ENCODE measurements at places on chromosomes 12 and 14. TPM values are rescaled to one million over a fixed set of nuclear protein-coding genes. Genes with fewer than 3 reads are reported as not detected.
A peak's percentile ranks its signal among the peaks of the same experiment; 100 is the strongest.

DNA sequence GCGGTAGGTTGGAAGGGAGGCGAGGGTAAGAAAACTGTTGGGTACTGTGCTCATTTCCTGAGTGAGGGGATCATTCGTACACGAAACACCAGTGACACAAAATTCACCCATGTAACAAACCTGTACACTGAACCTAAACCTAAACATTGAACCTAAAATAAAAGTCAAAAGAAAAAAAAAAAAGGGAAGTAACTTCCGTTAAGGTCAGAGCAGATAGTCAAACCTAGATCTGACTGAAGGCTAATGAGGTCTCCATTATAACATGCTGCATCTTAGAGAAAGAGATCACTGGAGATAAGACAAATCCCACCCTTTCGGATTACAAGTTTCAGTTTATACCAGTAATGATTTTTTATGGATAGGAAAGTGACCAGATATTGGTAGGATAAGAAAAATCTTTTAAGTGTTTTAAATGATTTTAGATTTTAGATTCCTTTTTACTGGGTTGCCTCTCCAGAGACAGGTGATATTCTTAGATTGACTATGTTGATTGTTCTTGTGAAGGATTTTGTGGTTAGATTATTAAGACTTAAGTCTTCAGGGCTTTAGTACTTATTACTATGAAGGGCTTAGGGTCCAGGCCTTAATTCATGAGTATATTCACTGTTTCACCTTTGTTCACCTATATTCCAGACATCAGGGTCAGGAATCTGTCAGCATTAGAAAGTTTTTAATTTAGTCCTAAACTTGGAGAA lies 11.2 kb upstream of the NCKAP1L start:
- DNase-seq, result no peak

- DNase-seq, result no peak
These were observed 100.2 kb upstream of the PARP11 start for GRCh38 chr12:3973269-3973884.

GRCh38 chr12:6383572-6384498 lies at the start of gene LTBR:
Gene LTBR (plus strand): TSS chr12:6384162. CDS start chr12:6384359, 197 bp downstream.
- peak; percentile 75 for DNase-seq

GRCh38 chr14:36655571-36655962 lies 6.1 kb upstream of the PAX9 start:
- DNase-seq, result no peak

DNA sequence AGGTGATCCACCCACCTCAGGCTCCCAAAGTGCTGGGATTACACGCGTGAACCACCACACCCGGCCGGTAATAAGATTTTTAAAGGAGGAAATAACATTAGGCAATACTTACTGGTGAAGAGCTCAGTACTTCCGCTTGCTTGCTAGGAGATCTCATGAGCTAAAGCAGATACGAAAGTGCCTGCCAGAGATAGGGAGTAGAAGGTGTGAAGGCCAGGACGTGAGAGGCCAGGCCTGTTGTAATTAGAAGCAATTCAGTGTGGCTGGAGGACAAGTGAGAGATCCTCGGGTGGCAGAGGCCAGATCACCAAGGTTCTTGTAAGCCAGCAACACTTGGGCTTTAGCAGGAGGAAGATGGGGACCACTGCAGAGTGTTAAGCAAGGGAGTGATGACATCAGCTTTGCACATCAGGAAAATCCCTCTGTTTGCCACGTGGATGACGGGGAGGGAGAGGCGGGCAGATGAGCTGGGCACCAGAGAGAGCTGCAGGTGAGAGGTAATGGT lies 7.6 kb downstream of the TECPR2 start:
- DNase-seq, result no peak

GRCh38 chr12:5430641-5431603 lies 986 bp upstream of the NTF3 start:
- no peak for DNase-seq

DNA sequence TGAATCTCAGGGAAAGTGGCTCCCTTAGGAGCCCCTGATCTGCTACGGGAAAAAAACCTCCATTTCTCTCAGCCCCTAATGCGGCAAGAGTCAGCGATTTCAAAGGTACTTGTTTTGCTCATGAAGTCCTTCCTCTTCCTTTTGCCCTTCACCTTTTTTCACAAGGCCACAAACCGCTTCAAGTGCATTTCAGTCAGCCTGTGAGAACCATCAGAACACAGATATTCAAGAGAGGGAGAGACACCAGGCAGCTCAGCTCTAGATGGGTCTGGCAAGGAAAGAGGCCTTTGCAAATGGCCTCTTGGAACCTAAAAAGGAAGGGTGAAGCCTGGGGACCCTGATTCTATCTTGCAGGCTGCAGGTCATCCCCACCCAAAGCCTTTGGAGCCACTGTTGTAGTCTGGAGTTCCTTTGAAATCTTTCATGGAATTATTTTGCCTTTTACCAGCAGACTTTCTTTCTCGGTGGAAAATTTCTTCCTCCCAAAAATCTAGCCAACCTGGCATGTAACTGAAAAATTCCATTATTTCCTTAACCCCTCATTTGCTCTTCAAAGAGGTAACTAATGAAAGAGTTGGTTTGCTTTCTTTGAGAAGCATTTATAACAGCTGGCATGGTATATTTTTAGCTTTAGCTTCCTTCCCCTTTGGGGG lies 145.0 kb downstream of the SAMD4A start:
- no peak for DNase-seq

Gene ZDHHC22
- not detected for total RNA-seq

Gene SMCO2
- not detected for total RNA-seq

Gene NT5DC3
- total RNA-seq, result 9.5 TPM

Gene MYH7
- not detected for total RNA-seq

Measured in omental fat pad (tissue), 4 donors.